ENCODE measurements at places on chromosomes 1 and 21.

GRCh38 chr1:2189459-2190425 is 4.8 kb downstream of the FAAP20 start:
- DNase-seq, result peak; percentile 94

DNA sequence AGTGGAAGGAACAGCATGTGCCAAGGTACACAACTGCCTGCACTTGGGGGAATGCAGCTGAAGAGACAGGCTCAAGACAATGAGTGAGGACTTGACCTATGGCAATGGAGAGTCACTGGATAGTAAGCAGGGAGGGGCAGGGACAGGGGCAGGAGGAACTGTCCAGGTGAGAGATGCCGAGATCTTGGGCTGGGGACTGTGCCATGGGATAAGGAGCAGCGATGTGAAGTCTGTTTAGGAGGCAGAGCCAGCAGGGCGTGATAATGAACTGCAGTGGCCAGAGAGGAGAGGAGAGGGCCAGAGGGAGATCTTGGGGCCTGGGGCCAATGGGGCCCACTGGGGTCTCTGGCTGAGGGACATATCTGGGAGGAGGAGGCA is 17.8 kb upstream of the EPB41 start:
- DNase-seq, result no peak

DNA sequence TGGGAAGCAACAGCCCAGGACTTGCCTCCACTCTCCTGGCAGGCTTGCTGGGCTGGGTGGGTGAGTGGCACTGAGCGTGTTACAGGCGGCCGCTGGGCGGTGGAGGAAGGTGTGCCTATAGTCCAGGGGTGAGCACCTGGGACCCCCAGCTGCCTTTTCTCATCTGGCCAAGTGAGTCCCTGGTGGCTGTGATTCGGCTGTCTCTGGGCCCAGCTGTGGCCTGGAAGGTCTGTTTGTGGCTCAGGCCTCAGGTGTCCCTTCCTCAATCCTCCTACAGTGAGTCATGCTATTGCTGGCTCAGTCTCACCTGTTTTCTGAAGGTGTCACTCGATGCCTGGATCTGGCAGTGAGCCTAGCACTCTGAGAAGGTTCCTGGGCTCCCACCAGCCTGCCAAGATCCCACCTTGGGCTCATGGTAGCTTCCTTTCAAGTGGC is 564.2 kb downstream of the PTPRU start:
- no peak for DNase-seq

DNA sequence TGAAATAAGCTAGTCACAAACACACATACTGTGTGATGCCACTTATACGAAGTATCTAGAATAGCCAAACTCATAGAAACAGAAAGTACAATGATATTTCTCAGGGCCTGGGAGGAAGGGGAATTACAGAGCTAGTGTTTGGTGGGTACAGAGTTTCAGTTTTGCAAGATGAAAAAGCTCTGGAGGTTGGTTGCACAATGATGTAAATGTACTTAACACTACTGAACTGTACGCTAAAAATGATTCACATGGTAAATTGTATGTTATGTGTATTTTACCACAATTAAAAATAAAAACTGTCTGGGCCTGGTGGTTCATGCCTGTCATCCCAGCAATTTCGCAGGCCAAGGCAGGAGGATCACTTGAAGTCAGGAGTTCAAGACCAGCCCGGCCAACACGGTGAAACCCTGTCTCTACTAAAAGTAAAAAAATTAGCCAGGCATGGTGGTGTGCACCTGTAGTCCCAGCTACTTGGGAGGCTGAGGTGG is 15.3 kb upstream of the FHAD1 start:
- no peak for DNase-seq

- no peak for DNase-seq
Observed at GRCh38 chr1:55169126-55169525, 46.0 kb downstream of the USP24 start.

- no peak for DNase-seq
Observed at GRCh38 chr1:231272173-231272572, 31.2 kb downstream of the GNPAT start.

- no peak for DNase-seq
Observed at GRCh38 chr1:235712812-235713211, 63.2 kb upstream of the GNG4 start.

DNA sequence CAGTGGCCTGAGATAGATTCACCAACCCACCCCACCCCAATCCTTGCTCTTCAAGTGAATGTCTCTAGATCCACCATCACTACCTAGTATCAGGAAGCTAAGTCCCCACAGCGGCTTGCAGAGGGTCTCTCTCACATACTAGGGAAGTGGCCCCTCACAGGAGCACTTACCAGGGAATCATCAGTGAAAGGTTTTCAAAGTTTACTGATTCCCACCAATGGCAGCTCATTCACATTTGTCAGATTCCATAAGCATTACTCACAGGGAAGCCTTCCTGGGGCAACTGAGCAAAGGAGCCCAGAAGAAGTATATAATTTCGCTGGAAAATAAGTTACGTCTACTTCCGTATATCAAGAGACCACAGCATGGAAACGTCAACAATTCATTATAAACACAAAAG is 120.8 kb downstream of the GREM2 start:
- DNase-seq, result no peak

All from hematopoietic multipotent progenitor cell treated with erythropoietin and hydrocortisone succinate and interleukin-3 and kit ligand, for 6 days (in vitro differentiated cells).